ENCODE measurements at places on chromosomes 3 and 15.

DNA sequence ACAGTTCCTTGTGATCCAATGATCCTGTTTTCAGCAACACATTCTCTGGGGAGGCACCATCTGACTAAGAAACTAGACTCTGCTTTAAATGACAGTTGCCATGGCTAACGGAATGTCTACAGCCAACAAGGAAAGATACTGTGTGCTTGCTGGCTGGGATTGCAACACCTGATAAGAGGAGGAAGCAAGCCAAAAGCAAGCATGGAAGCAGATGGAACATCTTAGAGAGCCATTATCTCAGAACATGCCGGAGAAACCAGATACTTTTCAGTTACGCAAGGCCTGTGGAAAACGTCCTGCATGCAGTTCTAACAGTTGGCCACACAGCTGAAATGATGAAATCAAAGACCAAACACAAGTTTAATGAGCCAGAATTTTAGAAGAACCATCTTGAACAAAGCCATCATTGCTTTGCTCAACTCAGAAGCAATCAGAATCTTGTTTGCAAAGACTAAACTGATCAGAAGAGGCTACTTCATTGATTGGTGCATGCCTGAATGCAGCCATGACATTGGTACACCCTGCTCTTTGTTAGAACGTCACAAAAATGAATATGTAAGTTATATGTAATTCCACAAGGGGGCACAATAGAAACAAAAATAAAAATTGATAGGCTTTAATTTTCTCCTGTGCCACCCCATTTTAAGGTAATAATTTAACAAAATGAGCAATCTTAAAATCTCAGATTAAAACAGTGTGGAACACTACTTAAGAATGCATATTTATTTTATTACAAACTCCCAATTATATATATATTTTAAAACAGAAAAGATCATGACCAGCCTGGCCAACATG is 50.8 kb downstream of the GXYLT2 start:
- DNase-seq: no peak

- DNase-seq: no peak
Measured at GRCh38 chr3:6512172-6512800, 348.6 kb upstream of the GRM7 start.

DNA sequence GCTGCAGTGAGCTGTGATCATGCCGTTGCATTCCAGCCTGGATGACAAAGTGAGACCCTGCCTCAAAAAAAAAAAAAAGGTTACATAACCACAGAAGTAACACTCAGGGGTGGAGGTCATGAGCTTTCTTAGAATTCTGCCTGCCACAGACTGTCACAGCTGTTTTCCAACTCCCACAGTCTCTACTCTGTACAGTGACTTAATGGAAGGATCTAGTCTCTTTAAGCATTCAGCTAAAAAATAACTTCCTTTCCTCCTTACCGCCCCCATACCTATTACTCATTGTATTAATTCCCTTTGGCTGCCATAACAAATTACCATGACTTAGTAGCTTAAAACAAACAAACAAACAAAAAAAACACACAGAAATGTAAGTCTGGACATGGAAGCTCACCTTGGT is 99.6 kb upstream of the UBE2E1 start:
- DNase-seq: no peak

- DNase-seq: no peak
Measured at GRCh38 chr3:136385457-136385856, 135.3 kb downstream of the PCCB start.

DNA sequence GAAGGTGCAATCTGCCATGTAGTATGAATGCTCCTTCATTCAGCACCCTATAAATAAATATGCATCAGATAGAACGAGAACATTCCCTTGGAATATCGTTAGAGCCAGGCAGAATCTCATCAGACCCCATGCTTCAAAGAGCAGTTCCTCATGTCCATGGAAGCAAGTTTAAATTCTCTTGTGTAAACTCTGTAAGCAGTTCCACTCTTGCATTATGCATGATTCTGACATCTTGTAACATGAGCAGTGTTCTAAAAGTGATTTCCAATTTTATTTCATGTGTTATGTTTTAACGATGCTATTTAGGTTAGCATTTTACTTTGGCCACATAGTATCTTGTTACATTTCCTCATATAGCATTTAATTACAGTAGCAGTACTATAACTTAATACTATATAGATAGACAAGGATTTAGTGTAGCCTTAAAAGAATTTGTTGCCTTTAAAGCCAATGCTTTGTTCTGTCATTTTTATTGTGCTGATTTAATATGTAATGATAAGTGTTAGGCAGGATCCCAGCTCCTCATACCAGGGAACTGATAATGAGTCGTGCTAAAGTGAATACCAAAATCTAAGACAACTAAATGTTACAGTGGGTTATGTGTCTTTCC is 161.2 kb upstream of the NECTIN3 start:
- DNase-seq: no peak

- DNase-seq: no peak
Measured at GRCh38 chr15:77475001-77475400, 54.3 kb downstream of the HMG20A start.

- DNase-seq: no peak
Measured at GRCh38 chr3:161927131-161927530, 430.5 kb downstream of the OTOL1 start.

DNA sequence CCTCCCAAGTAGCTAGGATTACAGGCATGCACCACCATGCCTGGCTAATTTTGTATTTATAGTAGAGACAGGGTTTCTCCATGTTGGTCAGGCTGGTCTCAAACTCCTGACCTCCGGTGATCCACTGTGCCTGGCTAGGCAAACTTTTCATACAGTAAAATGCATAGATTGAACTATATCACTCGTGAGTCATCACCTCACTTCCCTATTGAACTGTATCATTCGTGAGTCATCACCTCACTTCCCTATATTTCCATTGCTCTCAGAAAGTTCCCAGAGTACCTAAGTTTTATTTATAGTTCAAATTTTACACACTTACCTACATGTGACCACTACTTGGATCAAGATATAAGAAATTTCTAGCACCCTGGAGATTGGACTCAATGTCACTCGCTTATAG is 73.6 kb upstream of the ACAD9 start:
- DNase-seq: no peak

- DNase-seq: no peak
Measured at GRCh38 chr3:59480486-59480995, 430.7 kb upstream of the CFAP20DC start.

DNA sequence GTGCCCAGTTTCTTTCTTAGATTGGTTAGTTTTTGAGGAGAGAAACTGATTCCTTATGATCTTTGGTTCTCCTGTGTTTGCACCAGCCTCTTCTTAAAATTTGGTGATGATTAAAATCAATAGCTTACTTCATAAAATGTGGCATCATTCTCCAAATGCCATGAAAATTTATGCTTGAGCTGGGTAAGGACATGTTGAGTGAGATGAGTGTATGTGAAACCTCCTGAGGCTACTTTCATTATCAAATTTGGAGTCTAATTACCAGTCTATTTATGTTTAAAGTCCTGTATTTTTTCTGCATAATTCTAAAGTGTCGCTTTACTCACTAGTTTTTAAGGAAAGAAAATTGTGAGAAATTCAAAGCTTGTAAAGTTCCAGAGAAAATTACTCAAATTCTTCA is 102.1 kb downstream of the DIPK2A start:
- DNase-seq: no peak
